ENCODE measurements at places on chromosomes 1 and 21.

DNA sequence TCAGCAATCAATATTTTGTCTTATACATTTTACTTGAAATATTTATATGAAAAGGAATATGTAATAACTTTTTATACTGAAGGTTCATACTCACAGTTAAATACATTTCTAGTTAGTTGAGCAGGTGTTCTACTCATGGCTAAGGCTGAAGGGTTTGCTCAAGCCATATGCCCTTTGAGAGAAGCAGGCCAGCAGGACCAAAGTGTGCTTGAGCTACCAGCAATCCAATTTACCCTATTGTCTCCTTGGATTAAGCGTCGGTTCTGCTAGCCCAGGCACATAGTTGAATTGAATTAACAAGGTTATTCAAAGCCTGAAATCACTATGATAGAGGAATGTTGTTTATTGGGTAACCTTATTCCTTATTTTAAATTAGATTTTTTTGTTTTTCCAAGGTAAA is 151.5 kb upstream of the BACE2 start:
- no peak for DNase-seq

- DNase-seq, result no peak
Observed at GRCh38 chr1:33295023-33295422, 25.9 kb downstream of the A3GALT2 start.

DNA sequence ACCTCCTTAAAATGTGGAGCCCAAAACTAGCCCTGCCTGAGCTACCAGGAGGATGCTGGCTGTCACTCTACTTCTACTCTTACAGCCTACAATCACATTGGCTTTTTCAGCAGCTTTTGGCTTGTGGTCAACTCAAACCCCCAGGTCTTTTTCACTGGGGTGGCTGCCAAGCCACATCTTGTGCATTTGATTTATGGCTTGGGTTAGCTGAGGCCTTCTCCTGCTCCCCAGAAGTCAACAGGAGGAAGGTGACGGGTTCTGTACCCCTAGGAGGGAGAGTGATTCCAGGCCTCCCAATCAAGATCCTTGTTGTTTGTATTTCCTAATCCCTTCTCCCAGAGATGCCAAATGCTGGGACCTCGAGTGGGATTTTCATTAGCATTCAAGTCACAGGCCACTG is 124.3 kb downstream of the LACTBL1 start:
- no peak for DNase-seq

DNA sequence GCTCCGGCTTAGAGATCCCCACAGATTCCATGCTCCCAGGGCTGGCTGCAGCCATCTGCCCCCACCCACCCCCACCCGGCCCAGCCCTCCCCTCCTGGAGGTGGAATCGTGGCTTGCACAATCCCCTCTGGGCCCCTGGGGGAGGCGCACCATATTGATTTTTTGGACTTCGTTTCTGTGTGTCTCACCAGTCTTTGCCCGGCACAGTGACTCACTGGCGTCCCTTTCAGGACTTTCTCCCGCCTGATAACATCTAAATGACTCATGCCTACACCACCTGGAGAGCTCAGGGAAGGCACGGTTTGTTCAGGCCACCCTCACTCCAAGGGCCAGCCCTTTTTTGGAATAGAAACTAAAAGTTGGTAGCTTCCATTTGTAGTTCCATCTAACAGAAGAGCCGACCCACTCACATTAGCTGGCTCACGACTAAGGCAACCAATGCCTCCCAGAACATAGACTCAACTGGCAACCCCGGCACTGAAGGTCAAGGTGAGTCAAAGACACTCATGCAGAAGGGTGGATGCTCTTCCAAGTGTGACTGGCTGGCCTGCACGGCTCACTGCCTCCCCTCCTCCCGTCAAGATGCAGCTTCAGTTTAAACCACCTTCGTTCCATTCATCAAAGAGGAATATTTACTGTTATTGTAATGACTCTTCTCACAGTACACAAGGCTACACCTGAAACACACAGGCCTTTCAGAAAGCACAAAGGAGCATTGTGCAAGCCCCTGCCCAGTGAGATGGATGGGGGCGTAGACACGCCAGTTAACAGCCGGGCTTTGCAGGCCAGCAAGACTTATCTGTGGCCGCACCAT is 18.1 kb upstream of the ETS2 start:
- peak; percentile 79 for DNase-seq

- no peak for DNase-seq
Observed at GRCh38 chr1:87644033-87644578, 315.4 kb downstream of the LMO4 start.

GRCh38 chr1:156198831-156199349 is 5.0 kb downstream of the SLC25A44 start:
- DNase-seq, result no peak

DNA sequence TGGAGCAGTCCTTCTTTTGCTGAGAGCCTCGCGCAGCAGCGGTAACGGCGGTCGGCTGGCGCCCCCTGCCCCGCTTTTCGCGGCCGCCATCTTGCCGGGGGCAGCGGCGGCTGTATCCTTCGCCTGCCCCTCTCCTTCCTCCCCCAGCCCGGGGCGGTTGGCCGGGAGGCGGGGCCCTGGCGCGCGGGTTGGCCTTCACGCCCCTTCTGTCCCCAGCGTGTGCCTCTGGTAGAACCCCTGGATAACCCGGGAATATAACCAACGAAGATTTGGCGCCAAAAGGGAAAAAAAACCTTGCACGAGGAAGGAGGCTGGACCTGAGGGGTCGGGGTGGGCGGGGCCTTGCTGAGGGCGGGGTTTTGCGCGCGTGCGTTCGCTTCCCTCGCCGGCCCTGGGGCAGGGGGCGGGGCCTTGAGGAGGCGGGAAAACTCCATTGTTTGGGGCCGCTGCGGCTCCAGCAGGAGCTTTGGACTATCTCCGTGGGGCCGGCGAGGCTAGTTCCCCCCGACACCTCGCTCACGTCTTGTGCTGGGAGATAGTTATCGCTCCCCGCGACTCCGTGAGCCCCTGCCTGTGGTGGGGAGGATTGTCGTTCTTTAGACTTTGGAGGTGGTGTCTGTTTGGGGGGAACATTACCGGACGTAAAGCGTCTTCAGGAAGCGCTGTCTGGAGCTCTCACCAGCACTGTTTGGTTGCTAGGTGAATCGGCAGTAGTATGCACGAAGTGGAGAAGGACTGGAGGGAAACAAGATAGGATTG is 689 bp downstream of the NASP start:
- DNase-seq, result no peak

- DNase-seq, result no peak
Observed at GRCh38 chr1:227709451-227709850, 25.7 kb downstream of the JMJD4 start.

- DNase-seq, result no peak
Observed at GRCh38 chr1:62989497-62989896, 205.6 kb downstream of the ATG4C start.
